ENCODE measurements at places on chromosomes 12 and 14. TPM values are rescaled to one million over a fixed set of nuclear protein-coding genes. Genes with fewer than 3 reads are reported as not detected.

Gene DIO3
- total RNA-seq = 2.4 TPM

Gene PTHLH
- total RNA-seq = 0.47 TPM

Gene KRT83
- total RNA-seq = 1.2 TPM

Gene BCL11B
- 4.7 TPM for total RNA-seq

Gene OVCH1
- total RNA-seq = 0.43 TPM

Gene SPIC
- total RNA-seq = not detected

Gene RIMBP2
- total RNA-seq = 10.0 TPM

Gene TNS2
- 138 TPM for total RNA-seq

Gene PTPRR
- 0.24 TPM for total RNA-seq

Gene FITM1
- total RNA-seq = 3.5 TPM

GRCh38 chr12:93314177-93314497 lies 63.6 kb upstream of the NUDT4 start:
- no peaks in the 10 kb centered on the region for H3K27me3 ChIP-seq
- H3K4me1 ChIP-seq = peaks cover 4% of the 10 kb centered on the region
- H3K27ac ChIP-seq = no peak overlapping the region
- peak overlapping the region; percentile 55 for H3K4me3 ChIP-seq
- no peaks in the 10 kb centered on the region for H3K36me3 ChIP-seq

DNA sequence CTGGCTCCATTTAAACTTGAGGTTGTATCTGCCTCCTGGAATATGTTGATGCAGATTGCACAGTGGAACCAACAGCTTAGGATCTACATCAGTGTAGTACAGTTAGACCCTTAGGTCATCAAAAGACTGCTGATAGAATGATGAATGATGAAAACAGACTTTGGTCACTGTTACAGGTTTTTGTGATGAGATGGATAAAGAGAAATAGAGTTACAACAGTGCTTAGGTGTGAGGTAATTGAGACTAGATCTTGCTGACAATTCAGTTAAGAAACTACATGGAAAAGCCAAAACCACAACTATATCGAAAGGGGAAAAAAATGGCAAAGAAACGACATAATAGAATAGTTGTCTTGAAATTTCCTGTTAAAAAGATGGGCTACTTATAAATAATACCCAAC lies 145.7 kb upstream of the LMNTD1 start:
- H3K27me3 ChIP-seq = no peaks in the 10 kb centered on the region
- no peaks in the 10 kb centered on the region for H3K4me1 ChIP-seq
- H3K27ac ChIP-seq = no peak overlapping the region
- no peaks in the 10 kb centered on the region for H3K36me3 ChIP-seq

GRCh38 chr12:91561301-91561957 lies 378.8 kb upstream of the DCN start:
- H3K36me3 ChIP-seq = no peaks in the 10 kb centered on the region
- no peak overlapping the region for H3K4me3 ChIP-seq
- DNase-seq = no peak
- H3K27ac ChIP-seq = no peak overlapping the region
- H3K27me3 ChIP-seq = no peaks in the 10 kb centered on the region
- H3K4me1 ChIP-seq = peaks cover 10% of the 10 kb centered on the region

DNA sequence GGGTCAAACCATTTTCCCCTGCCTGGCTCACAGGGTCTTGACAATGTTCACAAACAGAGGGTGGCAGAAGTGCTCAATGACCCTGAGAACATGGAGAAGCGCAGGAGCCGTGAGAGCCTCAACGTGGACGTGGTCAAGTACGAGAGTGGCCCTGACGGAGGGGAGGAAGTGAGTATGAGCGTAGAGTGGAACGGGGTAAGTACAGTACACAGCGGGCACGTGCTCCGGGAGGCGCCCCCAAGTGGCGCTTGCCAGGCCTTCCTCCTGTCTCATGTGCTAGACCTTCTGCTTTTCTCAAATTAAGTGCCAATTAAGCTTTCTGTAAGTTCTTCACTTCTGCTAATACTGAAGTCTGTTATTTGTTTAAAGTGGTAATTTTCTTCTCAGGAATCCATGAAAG lies 35.9 kb downstream of the XRCC3 start:
- H3K27ac ChIP-seq = no peak overlapping the region
- no peaks in the 10 kb centered on the region for H3K27me3 ChIP-seq
- no peak overlapping the region for H3K4me3 ChIP-seq

DNA sequence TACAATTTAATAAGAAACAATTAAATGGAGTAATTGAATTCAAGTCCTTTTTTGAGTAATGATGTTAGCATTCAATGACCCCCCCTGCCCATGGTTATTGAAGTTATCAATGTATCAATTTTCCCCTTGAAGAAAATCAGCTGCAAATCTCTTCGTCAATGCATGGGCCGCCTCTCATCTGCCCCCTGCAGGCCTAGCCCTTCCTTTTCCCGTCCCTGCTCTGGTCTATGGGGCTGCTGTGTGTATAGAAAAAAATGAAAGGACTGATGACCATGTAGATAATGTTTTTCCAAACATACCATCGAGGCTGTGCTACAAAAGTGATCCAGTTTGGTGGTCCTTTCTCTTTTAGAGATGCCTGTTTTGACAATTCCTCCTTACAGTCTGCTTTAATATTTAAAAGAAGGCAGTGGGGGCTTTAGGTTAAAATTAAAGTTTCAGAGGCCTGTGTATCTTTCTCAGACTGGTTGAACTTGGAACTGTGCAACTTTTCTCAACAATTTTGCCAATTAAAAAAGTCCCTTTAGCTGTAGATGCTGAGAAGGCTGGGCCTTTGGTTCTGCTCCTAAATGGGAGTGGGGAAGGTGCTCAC lies 98.4 kb downstream of the APAF1 start:
- no peaks in the 10 kb centered on the region for H3K27me3 ChIP-seq
- no peak for DNase-seq
- H3K36me3 ChIP-seq = no peaks in the 10 kb centered on the region
- H3K4me1 ChIP-seq = peaks cover 3% of the 10 kb centered on the region
- H3K4me3 ChIP-seq = no peak overlapping the region

DNA sequence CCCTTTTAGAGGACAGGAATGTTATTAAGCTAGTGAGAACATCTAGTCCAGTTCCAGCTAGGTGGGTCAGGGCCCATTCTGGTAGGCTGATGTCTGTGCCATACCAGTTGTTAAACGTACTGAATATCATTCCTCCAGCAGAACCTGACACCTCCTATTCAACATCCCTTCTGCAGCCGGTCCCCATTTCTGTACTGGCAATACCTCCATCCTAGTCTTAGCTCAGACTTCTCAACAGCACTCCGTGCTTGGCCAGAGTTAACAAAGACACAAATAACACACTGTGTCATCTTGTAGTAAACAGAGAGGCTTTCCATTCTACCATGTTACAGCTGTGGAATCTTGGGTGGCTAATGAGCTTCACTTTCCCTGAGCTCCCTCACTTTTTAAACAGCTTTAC lies 94.3 kb upstream of the PDE3A start:
- H3K4me3 ChIP-seq = no peak overlapping the region
- no peak overlapping the region for H3K27ac ChIP-seq
- H3K27me3 ChIP-seq = no peaks in the 10 kb centered on the region
- H3K36me3 ChIP-seq = no peaks in the 10 kb centered on the region

GRCh38 chr14:30564868-30565248 lies 5.9 kb downstream of the G2E3 start:
- H3K4me3 ChIP-seq = no peak overlapping the region
- H3K27me3 ChIP-seq = no peaks in the 10 kb centered on the region
- no peak for DNase-seq

DNA sequence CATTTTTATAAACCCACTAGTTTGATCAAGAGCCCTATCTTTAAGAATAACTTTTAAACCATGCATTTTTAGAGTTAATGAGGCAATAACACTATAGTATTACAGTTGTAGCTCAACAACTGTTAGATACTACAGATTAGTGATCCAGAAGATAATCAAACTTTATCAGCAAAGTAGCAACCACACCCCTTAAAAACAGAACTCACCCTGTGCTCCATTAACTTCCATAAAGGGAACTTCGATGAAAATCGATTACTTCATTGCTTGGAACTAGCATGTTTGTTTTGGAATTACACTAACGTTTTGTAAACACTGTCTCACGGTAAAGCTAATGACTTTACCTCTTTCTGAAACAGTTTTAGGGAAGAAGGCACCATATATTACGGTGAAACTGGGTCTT lies 1.4 kb downstream of the SGPP1 start:
- no peak for DNase-seq
- no peaks in the 10 kb centered on the region for H3K36me3 ChIP-seq
- no peak overlapping the region for H3K27ac ChIP-seq
- peaks cover 15% of the 10 kb centered on the region for H3K4me1 ChIP-seq
- no peaks in the 10 kb centered on the region for H3K27me3 ChIP-seq

GRCh38 chr12:90102957-90103652 lies 394.5 kb upstream of the ATP2B1 start:
- H3K27me3 ChIP-seq = no peaks in the 10 kb centered on the region
- no peak overlapping the region for H3K27ac ChIP-seq
- no peaks in the 10 kb centered on the region for H3K4me1 ChIP-seq
- no peaks in the 10 kb centered on the region for H3K36me3 ChIP-seq
- H3K4me3 ChIP-seq = no peak overlapping the region

- no peaks in the 10 kb centered on the region for H3K4me1 ChIP-seq
- H3K4me3 ChIP-seq = no peak overlapping the region
These were observed 25.7 kb upstream of the COCH start for GRCh38 chr14:30848449-30849240.

DNA sequence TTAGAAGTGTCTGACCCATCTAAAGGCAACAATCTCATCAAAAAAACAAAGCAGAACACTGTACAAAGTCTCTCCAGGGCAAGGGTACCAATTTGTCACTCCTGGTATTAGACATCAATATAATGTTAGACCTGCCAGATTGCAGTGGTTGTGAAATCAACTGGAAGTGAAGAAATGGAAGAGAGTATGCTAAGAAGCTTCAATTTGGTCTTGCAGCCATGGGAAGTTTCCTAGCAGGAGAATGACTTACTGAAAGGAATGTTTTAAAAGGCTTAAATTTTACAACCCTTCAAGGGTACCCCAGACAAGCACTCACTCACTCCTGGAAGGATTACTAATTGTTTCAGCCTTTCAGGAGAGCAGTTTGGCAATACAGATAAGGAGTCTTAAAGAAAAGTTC lies 18.9 kb downstream of the LLPH start:
- H3K36me3 ChIP-seq = no peaks in the 10 kb centered on the region
- H3K27ac ChIP-seq = no peak overlapping the region

DNA sequence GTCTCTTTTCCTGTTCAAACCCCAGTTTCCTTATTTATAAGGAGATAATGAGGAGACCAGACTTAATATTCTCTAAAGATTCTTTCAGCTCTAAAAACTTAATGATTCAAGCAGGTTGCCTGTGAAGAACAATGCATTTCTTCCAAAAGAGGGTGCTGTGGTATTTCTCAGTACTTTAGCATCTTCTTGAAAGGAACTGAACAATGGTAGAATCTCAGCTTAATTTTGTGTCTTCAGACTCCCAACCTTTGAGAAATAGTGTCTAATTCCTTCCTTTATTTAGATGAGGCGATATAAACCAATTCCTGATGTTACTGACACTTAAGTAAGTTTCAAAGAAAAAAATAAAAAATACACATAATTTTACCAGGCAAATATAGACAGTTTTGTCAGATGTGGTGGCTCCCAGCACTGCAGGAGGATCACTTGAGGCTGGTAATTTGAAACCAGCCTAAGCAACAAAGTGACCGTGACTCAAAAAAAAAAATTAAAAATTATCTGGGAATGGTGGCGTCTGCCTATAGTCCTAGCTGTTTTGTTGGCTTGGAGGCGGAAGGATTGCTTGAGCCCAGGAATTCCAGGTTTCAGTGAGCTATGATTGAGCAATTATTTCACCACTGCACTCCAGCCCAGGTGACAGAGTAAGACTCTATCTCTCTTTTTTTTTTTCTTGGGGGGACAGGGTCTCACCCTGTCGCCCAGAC lies 76.9 kb upstream of the PSMA6 start:
- no peak overlapping the region for H3K27ac ChIP-seq
- H3K36me3 ChIP-seq = no peaks in the 10 kb centered on the region
- H3K27me3 ChIP-seq = no peaks in the 10 kb centered on the region

GRCh38 chr12:32947206-32948067 lies 50.9 kb upstream of the PKP2 start:
- no peak overlapping the region for H3K27ac ChIP-seq
- H3K4me3 ChIP-seq = no peak overlapping the region
- no peaks in the 10 kb centered on the region for H3K27me3 ChIP-seq
- H3K4me1 ChIP-seq = no peaks in the 10 kb centered on the region

Measured in testis (tissue), 5 donors.